ENCODE measurements at places on chromosomes 3 and 15.

DNA sequence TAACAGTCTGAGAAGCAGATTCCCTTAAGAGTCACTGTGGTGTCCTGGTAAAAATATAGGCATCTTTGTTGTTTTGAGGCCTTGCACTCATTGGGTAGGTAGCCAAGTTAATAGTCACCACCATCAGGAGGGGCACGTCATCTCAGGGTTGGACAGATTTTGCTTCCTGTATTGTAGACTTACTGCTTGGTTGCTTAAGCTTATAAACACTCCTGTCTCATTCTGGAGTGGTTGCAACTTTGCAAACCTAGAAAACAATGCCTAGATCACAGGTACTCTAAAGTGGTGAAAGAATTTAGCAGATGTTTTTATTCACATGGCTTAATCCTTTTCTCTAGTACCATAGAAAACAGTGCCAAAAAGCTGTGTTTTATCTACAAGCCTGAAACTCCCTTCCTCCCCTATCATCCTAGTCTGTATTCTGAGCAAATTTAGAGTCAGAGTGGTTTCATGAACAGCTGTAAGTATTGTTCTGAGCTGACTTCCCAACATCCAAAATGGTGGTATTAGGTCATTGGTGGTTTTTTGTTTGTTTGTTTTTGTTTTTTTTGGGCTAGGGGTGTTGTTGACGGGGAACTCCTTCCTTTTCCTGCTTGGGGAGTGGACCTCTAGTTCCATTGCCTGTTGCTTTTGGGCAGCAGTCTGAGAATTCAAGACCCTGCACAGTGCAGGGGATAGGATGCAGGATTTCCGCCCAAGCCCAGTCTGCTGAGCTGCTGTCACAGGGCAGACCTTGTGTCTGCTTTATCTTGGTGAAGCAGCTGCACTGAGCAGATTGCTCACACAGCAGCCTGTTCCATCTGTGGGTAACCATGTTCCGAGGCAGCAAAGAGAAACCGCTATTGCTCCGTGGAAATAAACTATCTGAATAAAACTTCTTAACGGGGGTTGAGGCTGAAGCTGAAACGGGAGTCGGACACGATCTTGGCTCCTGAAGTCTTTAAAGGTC lies 202.0 kb downstream of the AKAP13 start:
- DNase-seq, result peak; percentile 49

- DNase-seq, result no peak
These were observed 215.2 kb downstream of the C3orf38 start for GRCh38 chr3:88364926-88365325.

- no peak for DNase-seq
These were observed 103.0 kb upstream of the HES1 start for GRCh38 chr3:194032828-194033435.

GRCh38 chr3:173354124-173354523 lies 43.4 kb upstream of the NLGN1 start:
- no peak for DNase-seq

DNA sequence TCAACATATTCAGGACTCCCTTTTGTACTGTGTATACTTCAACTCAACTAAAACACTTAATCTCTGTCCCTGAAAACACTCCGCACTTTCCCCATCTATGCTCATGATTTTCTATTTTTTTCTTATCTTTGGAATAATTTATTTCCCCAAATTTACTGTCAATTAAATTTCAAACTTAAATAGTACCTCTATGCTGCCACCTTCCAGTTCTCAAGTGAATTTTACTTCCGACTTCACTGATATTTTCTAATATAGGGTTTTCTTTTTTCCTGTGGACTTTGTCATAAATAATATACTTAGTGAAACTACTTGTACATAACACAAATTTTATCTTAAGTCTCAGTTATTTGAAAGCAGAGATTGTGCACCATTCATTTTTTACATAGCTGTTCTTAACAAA lies 1303.3 kb downstream of the OTOL1 start:
- DNase-seq, result no peak

GRCh38 chr3:120649830-120650233 lies 32.2 kb downstream of the HGD start:
- no peak for DNase-seq

DNA sequence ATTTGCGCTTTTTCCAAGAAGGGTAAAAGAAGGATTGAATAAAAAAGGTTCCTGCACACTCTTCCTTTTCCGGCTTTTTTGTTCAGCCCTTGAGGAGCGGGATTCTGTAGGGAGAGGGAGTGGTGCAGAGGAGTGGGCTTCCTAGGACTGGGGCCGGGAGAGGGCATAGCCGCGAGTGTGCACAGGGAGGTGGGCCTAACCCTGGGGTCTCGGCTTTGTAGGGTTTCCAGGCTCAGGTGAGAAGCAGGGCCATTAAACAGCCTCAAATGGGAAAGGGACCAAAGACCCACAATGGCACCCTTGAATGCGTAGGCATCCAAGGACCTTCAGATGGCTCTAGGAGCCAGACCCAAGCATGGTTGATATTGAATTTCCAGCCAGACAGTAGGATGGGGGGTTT lies 35.4 kb upstream of the RAB6B start:
- DNase-seq, result no peak

- DNase-seq, result no peak
These were observed 84.4 kb upstream of the MRPS22 start for GRCh38 chr3:139259398-139259797.

- no peak for DNase-seq
These were observed 39.9 kb upstream of the TNFAIP8L3 start for GRCh38 chr15:51134416-51135199.

- no peak for DNase-seq
These were observed 28.1 kb upstream of the KLHL6 start for GRCh38 chr3:183583331-183584245.

- DNase-seq, result no peak
These were observed 198.8 kb upstream of the MCTP2 start for GRCh38 chr15:94032571-94032970.

DNA sequence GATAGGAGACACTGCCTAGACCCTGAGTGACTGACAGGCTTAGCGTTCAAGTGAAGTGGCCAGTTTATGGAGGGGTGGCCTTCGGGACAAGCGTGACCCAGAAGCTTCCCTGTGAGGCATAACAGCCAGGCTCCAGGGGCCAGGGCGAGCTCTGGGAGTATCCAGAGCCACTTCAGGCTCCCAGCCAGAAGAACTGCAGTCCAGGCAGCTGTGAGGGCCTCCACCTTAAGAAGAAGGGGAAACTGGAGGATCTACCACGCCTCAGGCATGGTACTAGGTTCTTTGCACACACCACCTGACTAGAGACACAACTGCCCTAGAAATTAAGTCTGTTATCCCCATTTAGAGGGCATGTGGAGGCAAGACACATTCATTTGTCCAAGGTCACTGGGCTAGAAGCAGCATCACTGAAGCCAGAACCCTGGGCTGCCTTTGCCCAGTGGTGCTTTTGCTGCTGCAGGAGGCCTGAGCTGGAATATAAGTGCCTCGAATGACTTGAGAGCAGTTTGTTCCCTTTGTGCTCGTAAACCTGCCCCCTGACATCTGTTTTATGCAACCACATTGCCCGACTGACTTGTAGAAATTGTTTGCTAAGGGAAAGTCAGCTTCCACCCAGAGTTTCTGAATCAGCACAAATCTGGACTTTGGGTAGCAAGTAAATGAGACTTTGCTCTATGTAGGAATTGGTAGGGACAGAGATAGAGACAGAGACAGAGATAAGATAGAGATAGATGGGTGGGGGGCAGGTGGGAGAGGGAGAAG lies 23.3 kb downstream of the RASGRF1 start:
- DNase-seq, result no peak

DNA sequence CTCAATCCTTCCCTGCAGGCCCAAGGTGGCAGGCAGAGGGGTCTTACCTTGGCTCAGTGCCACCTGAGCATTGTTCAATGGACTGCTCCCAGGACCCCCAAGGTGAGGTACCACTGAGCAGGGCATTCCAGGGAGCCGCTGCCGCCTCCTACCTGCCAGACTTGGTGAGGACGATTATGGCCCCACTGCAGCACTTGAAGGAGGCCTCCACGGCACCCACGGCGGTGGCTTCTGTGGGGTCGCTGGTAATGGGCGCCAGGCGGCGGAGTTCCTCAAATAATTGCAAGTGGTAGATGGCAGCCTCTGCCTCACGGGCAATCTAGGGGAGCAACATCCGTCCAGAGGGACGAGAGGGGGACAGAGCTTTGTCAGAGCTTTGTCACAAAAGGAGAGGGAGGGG lies 4.7 kb upstream of the GRAMD2A start:
- no peak for DNase-seq

GRCh38 chr15:60529332-60529731 lies 50.4 kb upstream of the ICE2 start:
- DNase-seq, result no peak

DNA sequence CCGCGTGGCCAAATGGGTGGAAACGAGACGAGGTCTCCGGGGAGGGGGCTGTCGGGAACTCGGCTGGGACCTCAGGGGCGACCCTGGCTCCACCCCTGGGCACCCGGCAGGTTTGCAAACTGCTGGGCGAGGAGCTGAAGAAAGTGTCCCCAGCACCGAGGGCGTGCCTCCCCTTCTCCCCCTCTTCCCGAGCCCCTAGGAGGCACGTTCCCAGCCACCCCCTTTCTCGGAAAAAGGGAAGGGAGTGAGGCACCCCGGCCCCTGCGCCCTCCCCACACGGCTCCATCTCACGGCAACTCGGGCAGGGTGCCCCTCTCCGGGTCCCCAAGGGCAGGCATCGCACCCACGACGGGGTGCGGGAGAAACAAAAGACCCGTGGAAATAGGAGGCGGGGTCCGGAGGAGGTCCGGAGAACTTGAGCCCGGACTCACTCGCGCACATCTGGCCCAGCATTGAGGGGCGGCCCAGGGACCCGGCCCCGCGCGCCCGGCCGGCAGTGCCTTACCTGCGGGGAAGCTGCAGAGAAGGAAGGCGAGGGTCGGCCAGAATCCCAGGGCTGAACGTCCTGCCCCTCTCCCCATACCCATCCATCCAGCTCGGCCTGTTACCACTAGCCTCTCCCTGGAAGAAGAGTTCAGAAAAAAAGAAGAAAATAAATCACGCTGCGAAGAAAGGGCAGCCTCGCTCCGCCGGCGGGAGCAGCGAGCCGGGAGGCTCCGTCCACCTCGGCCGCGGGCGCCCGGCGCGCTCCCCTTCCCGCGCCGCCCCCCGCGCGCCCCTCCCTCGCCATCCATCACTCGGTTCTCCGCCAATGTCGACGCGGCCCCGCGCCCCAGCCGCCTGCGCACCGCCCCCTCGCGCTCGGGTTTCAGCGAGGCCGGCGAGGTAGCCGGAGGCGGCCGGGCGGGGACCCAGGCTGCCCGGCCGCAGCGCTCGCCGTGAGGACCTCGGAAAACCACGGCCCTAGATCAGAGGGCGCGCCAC lies 16.3 kb downstream of the RGMA start:
- no peak for DNase-seq

DNA sequence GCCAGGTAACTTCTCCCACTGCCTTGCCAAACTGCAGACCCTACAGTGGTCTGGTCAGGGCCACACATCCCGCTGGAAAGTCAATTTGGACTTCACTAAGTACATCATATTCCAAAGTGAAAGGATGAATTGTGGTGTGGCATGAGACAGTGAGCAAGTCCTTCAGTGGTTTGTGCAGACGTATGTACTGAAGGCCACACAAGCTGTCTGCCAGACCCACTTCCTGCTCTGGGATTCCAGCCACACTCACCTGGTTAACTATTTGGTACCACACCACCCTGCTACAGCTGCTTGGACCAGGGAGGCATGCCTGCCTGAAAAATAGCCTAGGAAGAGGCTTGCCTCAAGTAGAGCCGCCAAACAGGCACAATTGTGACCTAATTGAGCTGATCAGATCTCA lies 94.1 kb upstream of the STRIT1 start:
- no peak for DNase-seq

DNA sequence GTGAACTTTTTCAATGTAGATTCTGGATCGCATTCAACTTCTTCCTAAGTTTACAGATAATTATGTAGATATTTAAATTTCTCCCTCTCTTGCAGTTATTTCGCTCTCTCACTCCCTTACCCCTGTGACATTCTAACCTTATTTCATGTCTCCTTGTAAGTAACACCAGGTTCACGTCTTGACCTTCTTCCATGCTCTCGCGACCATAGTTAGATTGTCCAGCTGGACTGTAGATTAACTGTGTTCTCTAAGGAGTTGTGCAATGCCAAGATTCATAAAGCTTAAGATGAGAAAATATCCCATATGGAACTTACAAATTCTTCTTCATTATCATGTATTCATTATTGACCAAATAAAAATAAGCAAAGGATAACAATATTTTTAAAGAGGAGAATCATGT lies 430.5 kb downstream of the GABRG3 start:
- no peak for DNase-seq

GRCh38 chr3:181488536-181488935 lies 223.2 kb upstream of the SOX2 start:
- DNase-seq, result no peak
